Stimulated activated CD4-positive, alpha-beta T cell treated with anti-CD3 and anti-CD28 coated beads, Interleukin-12 subunit alpha, Interleukin-12 subunit beta, amount 100 ng/mL, for 24 hours (primary cell): ENCODE measurements at places on chromosomes 11 and 22.

DNA sequence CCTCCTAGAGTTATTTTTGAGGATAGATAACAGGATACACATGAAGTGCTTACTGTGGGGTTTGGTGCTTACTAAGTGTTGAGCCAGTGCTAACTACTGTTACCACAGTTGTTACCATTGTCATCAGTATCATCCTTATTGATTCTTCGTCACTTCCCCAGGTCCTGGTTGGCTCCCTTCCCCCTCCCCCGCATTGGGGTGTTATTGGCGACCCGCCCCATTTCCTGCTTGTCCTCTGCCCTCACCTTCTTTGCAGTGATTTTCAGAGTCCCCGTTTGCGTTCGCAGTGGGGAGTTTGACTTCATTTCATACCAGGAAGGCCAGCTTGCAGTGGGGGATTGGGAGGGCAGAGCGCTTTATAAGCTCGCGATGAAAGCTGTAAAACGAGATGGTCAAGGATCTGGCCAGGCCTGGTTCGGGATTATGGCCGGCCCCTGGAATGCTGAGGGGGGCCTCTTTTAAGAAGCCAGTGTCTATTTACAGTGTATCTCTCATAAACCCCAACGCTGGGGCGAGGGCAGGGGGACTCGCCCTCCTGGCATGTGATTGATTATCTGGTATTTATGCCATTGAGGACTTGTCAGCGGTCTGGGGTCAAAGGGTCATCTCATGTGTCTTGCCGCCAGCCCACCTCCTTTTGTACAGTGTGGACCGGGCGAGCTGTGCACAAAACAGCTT, 84.6 kb upstream of the NNMT start:
- DNase-seq: no peak

DNA sequence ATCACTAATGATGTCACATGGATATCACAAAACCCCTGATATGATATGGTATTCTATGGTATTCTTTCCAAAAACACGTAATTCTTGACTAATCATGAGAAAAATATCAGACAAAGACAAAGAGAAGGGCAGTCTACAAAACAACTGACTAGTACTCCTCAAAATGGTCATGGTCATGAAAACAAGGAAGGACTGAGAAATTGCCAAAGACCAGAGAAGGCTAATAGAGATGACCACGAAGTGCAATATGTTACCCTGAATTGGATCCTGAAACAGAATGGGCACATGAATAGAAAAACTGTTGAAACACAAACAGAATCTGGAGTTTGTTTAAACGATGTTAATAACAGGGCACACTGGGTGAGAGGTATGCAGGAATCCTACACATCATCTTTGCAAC, 10.2 kb downstream of the CKAP5 start:
- DNase-seq: no peak

DNA sequence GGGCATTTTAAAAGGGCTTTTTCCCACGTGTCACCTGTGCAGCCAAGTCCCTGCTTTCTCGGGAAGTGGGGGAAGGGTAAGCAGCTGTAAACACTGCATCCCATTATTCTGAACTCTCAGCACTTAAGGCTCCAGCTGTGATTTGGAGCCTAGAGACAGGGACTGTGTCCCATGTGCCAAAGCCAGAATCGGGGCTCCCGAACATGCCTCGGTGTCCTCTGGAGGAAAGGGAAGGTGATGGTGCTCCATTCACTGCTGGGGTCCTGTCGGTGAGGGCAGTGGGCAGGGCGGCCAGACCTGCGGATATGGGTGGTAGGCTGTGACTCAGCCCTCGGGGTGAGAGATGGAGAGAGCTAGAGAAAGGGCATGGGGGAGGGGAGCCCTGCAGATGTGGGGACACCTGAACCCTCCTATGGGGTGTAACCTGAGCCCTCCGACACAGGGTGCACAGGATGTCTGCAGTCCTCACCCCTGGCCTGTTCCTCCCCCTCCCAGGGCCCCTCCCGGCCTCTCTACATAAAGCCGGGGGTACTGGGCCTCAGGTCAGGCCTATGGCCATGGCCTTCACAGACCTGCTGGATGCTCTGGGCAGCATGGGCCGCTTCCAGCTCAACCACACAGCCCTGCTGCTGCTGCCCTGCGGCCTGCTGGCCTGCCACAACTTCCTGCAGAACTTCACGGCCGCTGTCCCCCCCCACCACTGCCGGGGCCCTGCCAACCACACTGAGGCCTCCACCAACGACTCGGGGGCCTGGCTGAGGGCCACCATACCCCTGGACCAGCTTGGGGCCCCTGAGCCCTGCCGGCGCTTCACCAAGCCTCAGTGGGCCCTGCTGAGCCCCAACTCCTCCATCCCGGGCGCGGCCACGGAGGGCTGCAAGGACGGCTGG, 31.8 kb downstream of the CAPN1 start:
- DNase-seq: no peak

DNA sequence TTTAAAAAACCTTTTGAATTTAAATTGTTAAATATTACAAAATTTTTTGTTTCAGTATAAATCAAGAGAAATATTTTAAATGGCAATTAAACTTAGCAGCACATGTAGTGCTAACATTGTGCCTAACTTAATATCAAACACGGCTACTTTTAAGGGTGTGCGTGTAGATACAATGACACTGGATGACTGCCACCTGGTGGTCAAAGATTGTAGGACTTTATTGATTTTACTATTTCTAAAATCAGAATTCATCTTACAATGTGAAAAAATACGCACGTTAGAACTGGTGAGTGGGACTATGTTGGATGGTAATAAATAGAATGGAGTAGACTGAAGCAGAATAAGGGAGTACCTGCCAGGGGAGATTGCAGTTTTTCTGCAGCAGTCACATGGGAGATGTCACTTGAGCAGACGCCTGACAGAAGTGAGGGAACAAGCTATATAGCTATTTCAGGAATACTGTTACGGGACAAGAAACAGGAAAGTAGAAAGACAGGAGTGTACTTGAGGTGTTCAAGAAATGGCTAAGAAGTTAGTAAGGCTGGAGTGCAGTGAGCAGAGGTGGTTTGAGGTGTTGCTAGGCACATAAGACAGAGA, 52.9 kb downstream of the UVRAG start:
- DNase-seq: no peak
